Motor neuron (in vitro differentiated cells): ENCODE measurements at places on chromosomes 5 and 9. TPM values are rescaled to one million over a fixed set of nuclear protein-coding genes. Genes with fewer than 3 reads are reported as not detected.

GRCh38 chr5:170805666-170806065, 22.1 kb downstream of the GABRP start:
- ATAC-seq: no peak

DNA sequence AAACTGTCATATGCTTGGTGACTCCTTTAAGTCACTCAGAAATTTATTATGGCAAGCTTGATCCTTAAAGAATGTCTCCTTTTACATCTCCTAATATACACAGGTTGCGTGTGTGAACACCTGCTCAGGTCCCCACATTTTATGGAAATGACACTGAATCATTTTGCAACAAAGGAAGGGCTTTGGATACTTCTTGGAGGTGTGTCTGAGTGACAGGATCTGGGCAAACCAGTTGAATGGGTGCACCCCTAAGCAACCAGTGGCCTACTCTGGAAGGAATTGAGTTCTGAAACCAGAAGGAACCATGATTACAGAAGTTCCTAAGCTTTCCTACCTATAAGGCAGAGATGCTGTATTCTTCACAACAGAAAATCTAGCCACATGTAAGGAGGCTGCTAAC, 483.9 kb upstream of the KLF4 start:
- ATAC-seq: no peak

DNA sequence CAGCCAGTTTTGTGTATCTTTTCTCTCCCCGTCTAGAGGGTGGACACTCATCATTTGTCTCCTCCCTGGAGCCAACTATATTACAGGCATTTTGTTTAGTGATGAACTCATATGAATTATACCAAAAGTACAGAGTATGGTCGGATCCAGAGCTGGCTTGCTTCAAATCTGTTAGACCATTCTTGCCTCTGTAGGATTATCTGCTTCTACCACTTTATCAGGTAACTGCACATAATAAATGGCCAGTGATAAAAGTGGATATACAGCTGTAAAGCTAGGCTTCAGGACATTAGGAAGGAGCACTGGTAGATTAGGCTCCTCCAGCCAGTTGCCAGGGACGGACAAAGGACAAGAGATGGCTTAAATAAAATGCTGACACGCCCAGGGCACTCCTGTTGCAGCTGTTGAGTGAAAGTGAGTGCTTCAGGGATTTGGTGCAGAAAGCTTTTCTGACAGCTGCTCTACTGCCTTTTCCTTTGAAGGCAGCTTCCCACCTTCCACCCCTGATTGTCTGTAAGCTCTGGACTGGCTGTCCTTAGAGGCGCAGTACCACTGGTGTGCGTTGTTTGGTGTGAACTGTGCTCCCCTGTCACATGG, 259.2 kb downstream of the PDZD2 start:
- no peak for ATAC-seq

- ATAC-seq: no peak
Observed at GRCh38 chr5:92401492-92401891, 1018.4 kb upstream of the ARRDC3 start.

- ATAC-seq: no peak
Observed at GRCh38 chr5:1743769-1744085, 55.9 kb downstream of the MRPL36 start.

DNA sequence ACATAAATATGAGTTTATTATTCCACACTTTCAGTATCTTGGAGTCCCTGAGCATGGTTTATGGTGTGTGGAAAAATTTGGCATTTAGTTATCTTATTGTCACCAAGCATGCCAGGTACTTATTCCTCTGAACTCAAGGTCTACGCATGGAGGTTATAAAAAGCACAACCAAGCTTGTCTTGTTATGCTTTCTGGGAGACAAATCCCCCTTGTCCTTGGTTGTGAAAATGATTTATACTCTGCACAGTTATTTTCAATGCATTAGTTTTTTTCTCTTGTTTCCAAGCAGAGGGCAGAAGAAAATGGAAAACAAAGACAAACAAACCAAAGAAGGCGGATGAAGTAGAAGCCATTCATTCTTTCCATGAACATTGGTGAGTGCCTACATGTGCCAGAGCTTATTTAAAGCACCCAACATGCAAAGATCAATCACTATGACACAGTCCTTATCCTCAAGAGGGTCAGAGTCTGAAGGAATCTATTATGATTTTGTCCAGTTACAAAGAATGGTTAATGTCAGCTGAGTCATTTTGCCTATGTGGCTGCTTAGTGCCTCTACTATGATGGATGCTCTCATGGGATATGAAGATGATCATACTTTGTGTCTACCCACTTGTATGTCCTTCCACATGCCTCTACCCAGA, 323.1 kb downstream of the TENT4A start:
- peak; percentile 89 for ATAC-seq

DNA sequence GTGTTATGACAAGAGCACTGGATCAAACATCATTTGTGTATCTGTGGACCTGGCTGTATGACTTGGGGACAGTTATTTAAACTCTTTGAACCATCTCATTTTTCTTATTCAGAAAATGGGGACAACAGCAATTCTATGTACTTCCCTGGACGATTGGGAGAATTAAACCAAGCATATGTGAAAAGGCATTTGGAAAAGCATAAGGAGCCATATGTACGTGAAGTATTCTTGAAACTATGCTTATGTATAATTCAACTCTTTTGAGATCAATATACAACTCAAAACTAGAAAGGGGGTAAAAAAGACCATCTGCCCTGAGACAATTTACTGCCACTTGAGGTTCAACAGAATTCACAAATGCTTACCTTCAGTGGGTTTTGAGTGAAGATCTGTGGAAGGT, 75.5 kb downstream of the NLN start:
- no peak for ATAC-seq

DNA sequence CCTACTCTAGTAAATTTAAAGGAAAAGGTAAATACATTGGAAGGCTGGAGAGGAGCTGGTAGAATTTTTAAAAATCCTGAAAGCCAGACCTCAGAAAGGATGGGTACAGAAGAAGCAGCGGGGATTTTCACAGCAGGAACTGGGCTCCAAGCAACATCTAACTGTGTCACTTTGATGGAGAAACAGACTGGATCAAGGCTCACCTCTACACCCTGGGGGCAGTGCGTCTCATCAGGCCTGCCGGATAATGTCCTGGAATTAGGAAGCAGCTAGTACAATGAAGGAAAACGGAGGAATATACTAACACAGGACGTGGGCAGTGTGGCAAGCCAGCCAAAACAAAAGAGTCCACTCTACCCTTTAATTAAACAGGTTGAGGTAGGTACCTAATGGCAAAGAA, 463.6 kb downstream of the TAF11L14 start:
- no peak for ATAC-seq

- peak; percentile 87 for ATAC-seq
Observed at GRCh38 chr9:81389569-81389993, 299.8 kb downstream of the TLE1 start.

DNA sequence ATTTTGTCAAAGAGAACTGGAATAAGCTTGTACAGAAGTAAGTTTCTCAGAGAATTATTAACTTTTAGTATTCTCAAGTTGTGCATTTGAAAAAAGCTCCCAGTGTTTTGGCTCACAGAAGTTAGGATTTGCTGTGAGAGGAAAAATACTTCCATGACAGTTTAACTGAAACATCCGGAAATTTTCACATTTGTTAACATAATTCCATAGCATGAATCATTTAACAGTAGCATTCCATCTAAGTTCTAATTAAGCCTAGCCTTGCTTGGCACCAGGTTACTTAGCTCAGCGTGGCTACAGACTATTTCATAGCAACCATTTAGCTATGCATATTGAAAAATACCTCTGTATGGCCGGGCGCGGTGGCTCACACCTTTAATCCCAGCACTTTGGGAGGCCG, 90.8 kb downstream of the LNPEP start:
- ATAC-seq: no peak

DNA sequence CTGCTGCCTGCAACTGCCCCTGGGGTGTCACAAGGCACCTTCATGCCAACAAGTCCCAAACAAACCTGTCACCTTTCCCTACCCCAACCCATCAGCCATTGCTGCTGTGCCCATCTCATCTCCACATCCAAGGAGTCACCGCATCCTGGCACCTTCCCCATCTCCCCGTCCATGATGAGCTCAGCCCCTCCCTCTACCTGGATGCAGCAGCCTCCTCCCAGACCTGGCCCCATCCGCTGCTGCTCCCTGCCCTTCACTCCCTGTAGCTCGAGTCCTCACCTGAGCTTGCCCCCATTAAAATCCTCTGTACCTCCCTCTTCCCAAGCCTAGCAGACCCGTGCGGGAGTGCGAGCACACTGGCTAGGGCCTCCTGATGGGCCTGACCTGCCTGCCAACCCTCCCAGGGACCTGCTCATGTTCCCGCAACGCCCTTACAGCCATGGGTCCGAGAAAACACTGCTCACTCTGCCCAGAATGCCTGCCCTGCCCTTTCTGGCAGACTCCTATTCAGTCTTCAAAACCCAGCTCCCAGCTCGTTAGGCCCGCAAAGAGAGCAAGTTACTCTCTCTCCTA, 110.6 kb downstream of the ADAMTS2 start:
- no peak for ATAC-seq

DNA sequence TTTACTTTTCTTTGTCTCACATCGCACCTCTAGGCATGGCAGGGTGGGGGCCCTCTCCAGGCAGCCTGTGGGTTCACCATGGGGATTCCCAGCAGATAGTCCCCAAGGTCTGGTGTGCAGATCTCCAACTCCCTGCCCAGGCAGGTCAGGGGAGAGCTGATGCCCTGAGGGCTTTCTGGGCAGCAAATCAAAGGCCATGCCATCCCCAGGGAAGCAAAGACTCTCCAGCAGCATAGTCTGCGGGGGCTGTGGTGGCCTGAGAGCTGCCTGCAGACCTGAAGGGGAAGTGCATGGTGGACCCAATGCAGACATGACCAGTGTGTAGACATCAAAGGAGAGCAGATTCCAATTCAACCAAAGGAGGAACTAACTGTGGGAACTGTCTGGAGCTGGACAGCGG, 7.7 kb downstream of the NEURL1B start:
- ATAC-seq: no peak

- ATAC-seq: no peak
Observed at GRCh38 chr9:92964607-92965060, 17.3 kb downstream of the FGD3 start.

GRCh38 chr9:132063281-132063680, 16.4 kb downstream of the MED27 start:
- ATAC-seq: no peak

DNA sequence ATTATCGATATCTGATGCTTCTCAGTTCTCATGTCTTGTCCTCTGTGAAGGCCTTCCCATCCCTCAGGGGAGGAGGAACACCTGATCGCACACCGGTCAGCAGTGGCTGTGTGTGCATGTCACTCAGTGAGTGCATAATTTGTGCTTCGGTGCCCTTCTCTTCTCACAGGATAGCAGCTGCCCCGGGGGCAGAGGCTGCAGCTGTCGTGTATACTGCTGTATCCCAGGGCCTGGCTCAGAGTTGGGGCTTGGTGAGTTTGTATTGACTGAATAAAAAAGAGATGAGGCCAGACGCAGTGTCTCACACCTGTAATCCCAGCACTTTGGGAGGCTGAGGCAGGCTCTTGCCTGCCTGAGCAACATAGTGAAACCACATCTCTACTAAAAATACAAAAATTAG, 49.7 kb upstream of the NCS1 start:
- ATAC-seq: no peak

DNA sequence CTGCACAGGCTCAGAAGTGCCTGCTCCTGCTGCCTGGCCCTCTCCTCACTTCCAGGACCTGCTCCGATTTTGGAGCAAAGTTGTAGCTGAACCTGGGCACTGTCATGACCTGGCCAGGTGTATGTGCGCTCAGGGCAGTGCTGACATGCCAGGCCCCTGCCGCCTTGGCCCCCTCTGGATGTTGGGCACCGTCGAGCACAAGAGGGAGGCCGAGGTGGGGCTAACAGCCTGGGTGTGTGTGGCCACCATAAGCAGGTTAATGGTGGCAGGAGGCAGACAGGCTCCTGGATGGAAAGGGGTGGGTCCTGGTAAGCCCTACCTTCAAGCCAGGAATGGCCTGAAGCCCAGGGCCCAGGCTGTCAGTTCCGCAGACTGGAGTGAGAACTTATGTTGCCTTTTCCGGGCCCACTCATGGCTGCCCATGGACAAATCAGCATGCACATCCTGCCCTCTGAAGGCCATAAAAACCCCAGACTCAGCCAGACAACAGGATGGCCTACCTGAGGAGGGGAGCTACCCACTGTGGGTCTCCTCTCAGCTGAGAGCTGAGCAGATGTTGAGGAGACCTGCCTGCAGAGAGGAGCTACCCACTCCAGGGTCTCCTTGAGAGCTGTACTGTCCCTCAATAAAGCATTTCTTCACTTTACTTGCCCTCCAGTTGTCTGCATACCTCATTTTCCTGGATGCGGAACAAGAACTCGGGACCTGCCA, 66.2 kb downstream of the NACC2 start:
- ATAC-seq: no peak

DNA sequence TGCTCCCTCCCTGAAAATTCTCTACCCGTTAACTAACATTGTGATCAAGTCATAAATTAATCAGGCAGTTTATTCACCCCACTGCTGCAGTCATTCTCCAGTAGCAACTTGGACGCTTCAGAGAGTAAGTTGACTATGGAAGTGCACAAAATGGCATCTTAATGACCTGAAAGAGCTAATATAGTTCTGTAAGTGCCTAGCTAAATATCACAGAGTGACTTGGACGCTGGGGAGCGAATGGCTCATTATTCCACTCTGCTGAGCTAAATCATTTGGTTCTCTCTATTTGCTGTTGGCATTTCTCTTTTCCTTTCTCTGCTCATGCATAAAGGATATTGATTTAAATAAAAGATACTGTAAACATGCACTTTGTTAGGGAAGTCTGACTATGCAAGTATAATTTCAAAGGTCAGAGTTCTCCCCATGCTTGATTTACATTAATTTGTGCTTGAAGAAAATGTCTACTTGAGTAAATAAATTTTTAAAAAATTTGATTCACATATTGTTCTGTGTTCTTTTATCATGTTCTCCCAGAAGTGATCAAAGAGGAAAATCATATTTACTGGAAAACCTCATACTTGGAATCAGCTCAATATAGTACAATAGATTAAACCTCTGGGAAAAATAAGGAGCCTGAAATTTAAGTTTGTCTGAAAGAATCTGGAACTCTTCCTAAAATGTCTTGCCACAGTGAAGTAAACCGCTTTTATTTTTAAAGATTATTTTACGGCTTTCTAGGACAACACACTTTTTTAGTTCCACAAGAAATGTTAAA, 169.5 kb upstream of the HAPLN1 start:
- no peak for ATAC-seq

DNA sequence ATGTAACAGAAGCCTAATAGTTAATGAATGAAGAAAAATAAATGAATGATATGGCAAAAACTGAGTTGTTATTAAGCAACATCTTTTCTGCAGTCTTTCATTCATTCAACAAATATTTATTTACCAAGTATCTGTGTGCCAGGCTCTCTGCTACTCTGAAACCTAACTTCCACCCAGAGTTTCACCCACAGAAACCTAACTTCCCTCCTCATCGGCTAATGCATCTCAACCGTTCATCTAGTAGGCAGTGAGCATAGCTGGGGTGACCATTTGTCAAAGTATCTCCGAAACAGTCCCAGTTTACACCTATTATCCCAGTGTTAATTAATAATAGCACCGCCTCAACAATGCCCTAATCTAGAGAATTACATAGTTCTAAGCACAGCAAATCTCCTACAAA, 1.5 kb downstream of the TTC39B start:
- no peak for ATAC-seq

GRCh38 chr5:112065781-112066180, 308.8 kb upstream of the NREP start:
- no peak for ATAC-seq

Gene SLC9A3
- total RNA-seq: 1.6 TPM in 2 replicates

Gene TNFSF15
- total RNA-seq: 0.53 and 0.62 TPM in 2 replicates

Gene ENHO
- 4.6 and 6.8 TPM in 2 replicates for total RNA-seq

Gene AP3S1
- 55.3 and 56.2 TPM in 2 replicates for total RNA-seq

Gene DDX4
- total RNA-seq: 0.05 and 0.19 TPM in 2 replicates

Gene IL5
- total RNA-seq: not detected in 2 replicates

Gene LCN2
- 0.65 and 0.76 TPM in 2 replicates for total RNA-seq

Gene DMXL1
- total RNA-seq: 25.8 and 43.1 TPM in 2 replicates
